ENCODE measurements at places on chromosomes 4 and X.

DNA sequence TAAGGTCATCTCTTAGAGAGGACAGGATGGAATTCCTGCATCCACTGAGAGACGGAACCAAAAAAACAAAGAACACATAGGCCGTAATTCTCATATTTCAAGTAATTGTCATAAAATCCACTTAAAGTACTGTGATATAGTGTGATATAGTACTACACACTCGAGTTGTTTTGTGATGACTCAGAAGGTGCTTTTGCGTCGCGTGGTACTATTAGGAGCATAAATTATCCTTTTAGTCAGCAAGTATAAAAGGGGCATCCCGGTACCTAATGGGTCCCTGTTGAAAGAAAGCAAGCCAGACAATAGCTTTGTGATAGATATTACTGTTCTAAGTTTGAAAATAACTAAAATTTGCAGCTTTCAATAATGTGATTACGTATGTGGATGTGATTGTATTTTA lies 55.3 kb downstream of the GPR143 start:
- DNase-seq: no peak

DNA sequence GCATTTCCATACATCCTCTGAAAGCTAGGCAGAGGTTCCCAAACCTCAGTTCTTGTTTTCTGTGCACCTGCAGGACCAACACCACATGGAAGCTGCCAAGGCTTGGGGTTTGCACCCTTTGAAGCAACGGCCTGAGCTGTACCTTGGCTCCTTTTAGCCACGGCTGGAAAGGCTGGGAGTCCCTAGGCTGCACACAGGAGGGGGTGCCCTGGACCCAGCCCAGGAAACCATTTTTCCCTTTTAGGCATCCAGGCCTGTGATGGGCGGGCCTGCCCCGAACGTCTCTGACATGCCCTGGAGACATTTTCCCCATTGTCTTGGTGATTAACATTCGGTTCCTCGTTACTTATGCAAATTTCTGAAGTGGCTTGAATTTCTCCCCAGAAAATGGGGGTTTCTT lies 17.4 kb upstream of the PCSK1N start:
- DNase-seq: no peak

- no peak for DNase-seq
These were observed 21.8 kb downstream of the STARD8 start for GRCh38 chrX:68669094-68669860.

DNA sequence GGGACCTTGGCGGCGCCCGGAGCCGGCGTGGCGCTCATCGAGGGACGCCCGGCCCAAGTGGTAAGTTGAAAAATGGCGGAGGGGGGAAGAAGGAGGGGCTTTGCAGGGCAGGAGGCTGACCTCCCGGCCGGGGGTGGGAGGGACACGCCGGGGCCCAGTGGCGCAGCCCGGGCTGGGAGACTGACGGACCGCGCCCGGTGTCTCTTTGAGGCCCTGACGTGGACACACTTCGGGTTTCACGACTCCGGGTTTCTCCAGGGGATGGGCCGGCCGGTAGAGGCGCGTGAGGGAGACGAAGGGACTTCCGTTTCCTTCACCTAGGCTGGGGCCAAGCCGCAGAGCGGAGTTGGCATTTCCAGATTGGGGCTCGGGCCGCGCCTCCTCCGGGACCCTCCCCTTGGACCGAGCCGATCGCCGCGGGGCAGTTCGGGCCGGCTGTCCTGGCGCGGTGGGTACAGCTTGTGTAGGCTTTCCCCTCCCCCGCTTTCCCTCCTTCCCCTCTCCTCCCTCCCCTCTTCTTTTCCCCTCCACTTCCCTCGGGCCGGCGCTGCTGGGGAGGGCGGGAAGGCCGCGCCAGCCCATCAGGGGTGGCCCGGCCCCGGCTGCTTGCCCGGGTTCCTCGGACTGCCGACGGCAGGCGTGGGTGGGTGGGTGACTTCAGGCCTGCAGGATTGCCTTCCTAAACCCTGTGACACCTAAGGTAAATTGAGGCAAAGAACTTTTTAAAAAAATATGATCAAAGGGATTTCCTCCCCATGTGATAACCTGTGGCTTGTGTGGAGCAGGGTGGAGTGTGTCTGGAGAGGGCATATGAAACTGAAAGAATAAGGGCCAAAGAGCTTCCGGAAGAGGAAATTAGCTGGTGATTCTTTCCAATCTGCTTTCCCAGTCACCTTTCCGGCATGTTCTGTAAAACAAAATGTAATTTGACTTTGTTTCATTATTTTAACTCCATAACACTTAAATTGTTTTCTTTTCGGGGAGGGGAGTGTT lies at the start of gene XIAP:
TSS of gene XIAP (plus strand) at position 208 of the 993 bp plus-strand sequence. CDS start 25,610 bp downstream, outside the sequence.
- peak; percentile 47 for DNase-seq

- no peak for DNase-seq
These were observed 33.8 kb upstream of the EGFL6 start for GRCh38 chrX:13535376-13536165.

GRCh38 chr4:109321232-109321631 lies 18.8 kb upstream of the COL25A1 start:
- no peak for DNase-seq

DNA sequence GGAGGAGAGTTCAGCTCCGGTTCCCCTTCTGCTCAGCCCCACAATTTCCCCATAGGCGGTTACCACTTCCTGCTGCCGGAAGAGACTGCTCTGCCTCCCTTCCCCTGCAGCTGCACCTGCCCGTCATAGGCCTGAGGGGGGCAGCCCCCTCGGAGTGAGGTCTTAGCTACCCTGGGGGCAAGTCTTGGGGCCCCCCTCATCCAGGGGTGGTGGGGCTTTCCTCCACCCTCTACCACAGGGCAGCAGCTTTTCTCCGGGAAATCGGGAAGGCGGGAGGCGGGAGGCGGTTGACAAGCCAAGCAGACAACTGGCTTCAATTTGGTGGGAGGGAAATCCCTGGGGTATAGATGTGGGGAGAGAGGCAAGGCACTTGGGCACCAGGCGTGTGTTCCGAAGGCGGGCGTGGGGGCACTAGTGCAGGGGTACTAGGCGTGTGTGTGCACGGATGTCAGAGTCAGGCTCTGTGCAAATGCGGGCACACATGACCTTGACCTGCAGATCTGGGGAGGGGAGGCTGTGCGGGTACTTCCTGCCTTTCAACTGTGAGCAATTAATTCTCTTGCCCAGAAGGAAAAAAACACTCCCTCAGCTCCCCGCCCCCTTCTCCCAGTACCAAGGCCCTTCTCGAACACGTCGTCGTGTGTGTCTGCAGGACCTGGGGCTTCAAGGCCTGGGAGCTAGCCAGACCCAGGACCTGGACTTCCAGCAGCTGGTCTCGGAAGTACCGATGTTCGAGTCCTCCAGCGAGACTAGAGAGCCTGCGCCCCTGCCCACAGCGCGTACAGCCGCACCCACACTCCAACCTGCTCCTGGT lies 1.0 kb upstream of the ARHGAP4 start:
- DNase-seq: peak; percentile 41

GRCh38 chrX:11309220-11309619 lies 16.0 kb downstream of the AMELX start:
- no peak for DNase-seq

DNA sequence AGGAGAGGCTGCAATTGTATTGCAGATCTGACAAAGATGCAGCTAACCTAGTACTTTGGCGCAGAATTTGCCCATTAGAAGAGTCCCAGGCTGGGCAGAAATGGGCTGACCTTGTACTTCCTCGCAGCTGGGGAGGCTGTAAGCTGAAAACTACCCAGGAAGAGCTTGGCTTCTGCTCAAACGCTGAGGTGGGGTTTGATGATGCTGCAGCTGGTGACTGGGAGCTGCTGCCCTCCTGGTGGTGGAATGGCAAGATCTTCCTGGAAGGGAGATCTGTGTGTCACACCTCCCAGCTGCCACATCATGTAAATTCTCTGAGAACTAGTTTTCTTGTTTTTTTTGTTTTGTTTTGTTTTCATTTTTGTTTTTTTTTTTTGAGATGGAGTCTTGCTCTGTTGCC lies 17.4 kb downstream of the CCNG2 start:
- no peak for DNase-seq

- no peak for DNase-seq
These were observed at the start of gene FAM114A1 for GRCh38 chr4:38867478-38868058. TSS of gene FAM114A1 (plus strand) at chr4:38867806. CDS start at chr4:38878079, 10,273 bp downstream.

- DNase-seq: no peak
These were observed 75.5 kb downstream of the ANXA10 start for GRCh38 chr4:168167714-168168284.

DNA sequence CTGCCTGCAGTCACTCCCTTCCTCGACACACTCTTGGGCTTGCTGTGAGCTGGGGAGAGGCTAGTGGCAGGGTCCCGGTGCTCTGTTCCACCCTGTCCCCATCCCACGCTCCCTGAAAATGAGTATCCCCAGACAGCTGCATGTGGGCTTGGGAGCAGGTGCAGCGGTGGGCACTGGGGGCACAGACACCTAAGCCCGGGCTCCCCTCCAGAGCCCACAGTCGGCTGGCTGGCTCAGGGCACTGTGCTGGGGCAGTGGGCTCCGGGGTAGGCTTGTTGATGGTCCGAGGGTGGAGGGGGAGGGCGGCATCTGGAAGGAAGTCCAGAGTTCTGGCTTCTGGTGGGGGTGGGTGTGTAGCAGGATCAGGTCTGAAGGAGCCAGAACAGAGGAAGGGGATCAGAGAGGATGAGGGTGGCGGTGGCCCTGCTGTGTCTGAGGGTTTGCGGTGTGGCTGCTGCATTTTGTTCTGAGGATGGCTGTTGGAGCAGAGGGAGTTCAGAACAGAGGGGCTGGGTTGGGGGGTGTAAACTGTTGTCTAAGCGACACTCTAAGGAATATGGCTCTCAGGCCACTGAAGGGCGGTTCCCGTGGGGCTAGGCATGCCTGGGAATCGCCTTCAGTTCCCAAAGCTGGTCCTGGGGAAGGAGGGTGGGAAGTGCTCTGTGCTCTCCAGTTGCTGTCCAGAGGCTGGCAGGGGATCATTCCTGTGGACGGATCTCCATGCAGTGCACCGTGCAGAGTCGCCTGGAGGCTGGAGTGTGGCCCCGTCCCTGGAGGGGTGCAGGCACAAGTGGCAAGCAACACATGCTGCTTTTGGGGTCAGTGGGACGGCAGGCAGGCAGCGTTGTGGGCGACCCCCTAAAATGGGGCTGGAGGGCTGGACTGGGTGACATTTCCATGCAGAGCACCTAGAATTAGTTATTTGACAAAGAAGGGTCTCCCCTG lies 114.0 kb downstream of the SORCS2 start:
- DNase-seq: no peak

GRCh38 chr4:3021627-3022026 lies 52.7 kb downstream of the HTT-AS start:
- DNase-seq: no peak

GRCh38 chr4:101050088-101050836 lies 297.1 kb downstream of the PPP3CA start:
- no peak for DNase-seq

DNA sequence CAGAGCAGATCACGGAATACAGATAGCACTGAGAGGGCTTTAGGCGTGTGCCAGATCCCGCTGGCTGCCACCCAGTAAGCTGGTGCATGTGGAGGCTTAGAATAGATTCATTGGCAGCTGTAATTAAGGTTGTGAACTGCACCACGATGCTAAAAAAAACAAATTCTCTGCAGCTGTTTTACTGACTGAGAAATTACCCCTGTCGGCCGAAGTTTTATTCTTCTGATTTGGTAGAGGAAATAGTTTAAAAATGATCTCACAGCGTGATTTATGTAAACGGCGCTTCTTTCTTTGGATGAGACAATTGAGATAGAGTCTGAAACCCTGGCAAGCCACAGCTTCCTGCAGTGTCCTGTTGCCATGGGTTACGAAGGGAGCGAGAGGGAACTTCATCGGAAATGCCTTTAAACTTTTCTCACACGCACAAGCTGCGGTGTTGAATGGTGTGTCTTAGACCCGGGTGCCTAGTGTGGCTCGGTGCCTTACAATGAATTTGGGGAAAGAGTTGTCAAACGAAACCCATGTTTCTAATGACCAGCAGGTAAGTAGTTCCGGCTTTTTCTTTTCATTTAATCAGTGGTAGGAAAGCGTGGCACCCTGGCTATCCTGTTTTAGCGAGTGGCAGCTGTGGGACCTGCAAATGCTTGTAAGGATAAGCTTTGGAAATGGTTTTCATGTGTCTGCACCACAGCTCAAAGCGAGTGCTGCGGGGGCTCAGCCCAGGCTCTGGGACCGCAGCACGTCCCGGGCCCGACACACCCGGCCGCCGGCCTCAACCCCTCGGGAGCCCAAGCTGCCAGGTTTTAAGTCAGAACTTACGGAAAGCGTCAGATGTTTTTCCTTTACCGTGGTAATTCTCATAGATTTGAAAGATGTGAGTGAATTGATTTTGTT lies 71.7 kb upstream of the HGFAC start:
- DNase-seq: no peak

GRCh38 chr4:111601671-111602070 lies 543.6 kb upstream of the FAM241A start:
- no peak for DNase-seq

DNA sequence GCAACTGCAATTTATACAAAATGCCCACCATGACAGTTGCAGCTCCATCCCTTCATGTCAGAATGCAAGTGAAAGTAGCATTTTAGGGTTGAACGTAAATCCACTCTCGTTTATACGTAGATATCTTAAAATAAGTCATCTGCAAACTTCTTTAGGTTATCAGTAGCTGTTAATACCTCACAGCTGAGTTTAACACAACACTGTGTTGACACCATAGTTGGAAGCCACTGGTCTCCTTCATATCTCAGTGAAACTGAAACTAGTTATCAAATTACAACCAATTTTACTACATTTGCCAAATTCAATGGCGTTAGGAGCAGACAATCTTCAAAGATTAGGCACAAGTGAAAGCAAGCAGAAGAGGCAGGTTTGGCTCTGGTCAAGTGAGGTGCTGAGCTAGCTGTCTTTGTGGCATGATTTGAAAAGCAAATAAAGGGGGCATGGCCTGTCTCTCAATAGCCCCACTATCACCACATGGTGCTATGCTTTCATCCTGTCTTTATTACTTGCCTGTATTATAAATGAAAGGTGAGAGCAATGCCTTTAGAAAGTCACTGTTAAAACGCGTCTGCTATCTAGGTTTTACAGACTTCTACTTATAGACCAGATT lies 12.3 kb downstream of the PPP3CA start:
- no peak for DNase-seq

- no peak for DNase-seq
These were observed 30.4 kb downstream of the TXK start for GRCh38 chr4:48103483-48104139.

GRCh38 chrX:150934453-150934852 lies 36.0 kb upstream of the CD99L2 start:
- no peak for DNase-seq

DNA sequence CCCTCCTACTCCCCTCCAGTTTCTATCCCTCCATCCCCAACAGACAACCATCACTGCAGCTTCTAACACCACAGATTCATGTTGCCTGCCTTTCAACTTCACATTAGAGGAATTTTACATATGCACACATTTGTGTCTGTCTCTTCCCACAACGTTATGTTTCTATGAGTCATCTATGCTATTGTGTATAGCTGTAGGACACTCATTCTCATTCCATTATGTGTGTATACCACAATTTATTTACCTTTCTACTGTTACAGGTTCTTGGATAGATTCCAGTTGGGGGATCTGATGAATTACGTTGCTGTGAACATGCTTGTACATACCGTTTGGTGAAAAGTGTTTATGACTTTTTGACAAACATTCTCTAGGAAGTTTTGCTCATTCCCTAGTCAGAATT lies 58.8 kb upstream of the TRPC3 start:
- DNase-seq: no peak

GRCh38 chr4:174522183-174523024 lies at the start of gene HPGD:
TSS of gene HPGD (minus strand) at chr4:174522488. CDS start at chr4:174522451, 37 bp downstream.
- DNase-seq: peak; percentile 12

- DNase-seq: no peak
These were observed 158.3 kb upstream of the TAPT1 start for GRCh38 chr4:16384576-16384975.

- no peak for DNase-seq
These were observed 953 bp downstream of the EPGN start for GRCh38 chr4:74309223-74309622.

GRCh38 chrX:151151665-151152267 lies 24.6 kb upstream of the GPR50 start:
- DNase-seq: peak; percentile 12

- no peak for DNase-seq
These were observed 67.7 kb upstream of the UGT2B4 start for GRCh38 chr4:69563424-69563823.

Data from central memory CD8-positive, alpha-beta T cell (primary cell).